ENCODE measurements at places on chromosomes 13 and 19.

- no peak for DNase-seq
Measured at GRCh38 chr19:28638445-28638844, 574.5 kb downstream of the UQCRFS1 start.

DNA sequence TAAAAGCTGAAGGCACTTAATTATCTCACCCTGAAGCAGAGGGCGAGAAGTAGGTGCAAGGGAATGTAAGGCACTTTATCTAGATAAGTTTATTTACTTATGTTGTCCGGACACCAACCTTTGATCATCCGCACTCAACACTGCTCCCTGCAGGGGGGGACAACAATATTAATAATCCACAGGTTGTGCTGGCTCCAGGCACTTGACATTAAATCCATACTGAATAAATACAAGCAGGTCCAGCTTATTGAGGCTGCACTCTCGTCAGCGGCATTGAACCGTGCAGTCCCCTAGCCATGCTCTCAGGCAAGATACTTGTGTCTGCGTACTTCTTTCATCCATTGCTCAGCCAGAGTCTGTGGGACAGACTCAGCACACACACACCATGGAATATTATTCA is 374.5 kb upstream of the NBEA start:
- no peak for DNase-seq

GRCh38 chr19:54485851-54486250 is 12.8 kb upstream of the CDC42EP5 start:
- no peak for DNase-seq

DNA sequence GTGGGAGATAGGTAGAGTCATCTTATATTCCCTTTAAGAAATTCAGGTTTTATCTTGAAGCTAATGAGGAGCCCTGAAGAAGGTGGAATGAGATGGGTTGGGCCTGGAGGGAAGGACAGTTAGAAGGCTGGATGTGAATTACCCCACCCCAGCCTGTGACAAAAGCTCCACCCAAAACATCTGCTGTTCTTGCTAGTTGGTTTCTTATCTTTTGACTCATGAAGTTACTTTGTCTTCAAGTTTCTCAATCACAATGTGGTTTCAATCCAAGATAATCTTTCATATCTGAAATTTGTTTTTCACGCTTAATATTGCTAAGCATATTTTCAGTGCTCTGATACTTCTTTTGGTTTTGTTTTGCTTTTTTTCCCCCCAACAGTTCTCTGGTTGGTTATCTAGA is 38.3 kb upstream of the HMGB1 start:
- DNase-seq = no peak
